ENCODE measurements at places on chromosomes 1 and 21.

DNA sequence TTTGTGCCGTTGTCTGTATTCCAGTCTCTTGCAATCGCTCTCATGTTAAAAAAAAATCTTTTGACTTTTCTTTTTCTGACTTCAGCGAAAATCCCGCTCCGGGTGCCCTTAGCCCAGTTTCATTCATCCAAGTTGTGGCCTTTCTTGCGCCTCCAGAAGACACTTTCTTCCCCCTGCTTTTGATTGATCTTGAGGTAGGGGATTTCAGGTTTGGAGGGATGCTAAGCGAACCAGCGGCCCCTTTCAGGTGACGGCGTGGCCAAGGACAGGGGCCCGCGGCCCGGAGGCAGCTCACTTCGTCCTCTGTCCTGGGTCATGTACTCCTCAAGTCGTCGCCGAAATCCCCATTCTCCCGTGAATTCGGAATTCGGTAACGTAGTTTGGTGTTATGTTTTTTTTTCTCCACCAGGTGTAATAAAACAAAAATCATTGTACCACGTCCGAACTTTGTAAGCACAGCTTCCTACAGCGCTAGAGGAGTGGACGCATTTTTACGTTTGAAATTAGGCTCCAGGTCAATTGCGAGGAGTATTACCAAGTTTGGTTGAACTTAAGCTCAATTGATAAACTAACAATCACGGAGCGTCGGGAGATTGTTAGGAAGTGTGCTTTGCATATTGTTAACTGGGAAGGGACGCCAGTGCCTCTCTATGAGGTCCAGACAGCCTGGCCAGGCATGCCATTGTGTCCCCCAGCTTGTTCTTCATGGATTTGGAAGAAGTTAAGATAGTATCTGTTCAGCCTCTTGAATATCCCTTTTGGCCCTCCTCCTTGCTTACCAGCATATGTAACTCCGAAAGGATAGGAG lies 1.1 kb downstream of the MRPS6 start:
- no peak for DNase-seq

- DNase-seq: no peak
Measured at GRCh38 chr1:44848456-44849181, 5.6 kb upstream of the PTCH2 start.

- DNase-seq: no peak
Measured at GRCh38 chr1:202644219-202645096, 65.8 kb downstream of the SYT2 start.

DNA sequence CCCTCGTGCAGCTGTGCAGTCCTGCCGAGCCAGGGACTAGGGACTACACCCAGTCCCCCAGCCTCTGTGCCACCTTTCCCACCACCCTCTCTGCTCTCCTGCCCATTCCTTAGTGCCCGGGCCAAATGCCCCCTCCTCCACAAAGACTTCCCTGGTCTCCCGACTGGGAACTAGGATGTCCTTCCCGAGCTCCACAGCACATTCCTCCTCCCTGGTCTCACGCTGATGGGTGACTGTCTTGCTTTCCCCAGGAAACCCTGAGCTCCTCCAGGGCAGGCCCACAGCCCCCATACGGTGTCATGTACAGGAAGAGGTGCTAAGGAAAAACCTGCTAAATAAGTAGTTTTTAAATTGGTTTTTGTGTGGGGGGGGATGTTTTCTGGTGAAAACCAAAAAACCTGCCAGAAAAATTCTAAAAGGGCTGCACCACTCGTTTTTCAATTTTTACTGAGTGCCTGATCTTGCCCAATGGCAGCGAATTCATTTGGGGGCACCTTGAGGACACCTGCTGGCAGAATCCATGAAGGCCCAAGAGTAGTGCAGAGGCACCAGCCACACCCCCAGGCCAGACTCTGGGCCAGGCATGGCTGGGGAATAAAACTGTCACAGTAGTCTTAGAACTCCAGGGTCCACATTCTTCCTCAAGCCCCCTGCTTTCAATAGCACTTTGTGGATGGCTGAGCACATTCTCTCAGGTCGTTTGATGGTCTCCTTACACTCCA lies 50.4 kb downstream of the GLIS1 start:
- DNase-seq: no peak

GRCh38 chr1:32538887-32539583 lies at the start of gene ZBTB8A:
TSS of gene ZBTB8A (plus strand) at chr1:32539427. CDS start at chr1:32592932, 53,505 bp downstream.
- peak; percentile 24 for DNase-seq

DNA sequence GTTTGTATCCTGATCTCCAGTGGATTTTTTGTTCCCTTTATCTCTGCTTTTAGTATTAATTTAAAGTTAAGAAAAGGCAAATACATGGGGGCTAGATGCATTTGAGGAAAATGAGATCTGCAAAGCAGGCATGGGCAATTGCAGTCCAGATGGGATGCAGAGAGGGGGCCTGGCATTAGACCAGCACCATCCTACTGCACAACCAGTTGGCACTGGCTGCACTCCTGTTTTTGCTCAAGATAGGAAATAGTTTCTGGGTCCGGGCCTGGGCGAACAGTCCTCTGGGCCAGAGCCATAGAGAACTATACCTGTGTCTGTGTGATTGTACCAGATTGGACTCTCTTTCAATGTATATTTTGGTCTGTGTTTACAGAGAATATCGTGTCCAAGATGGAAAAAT lies 34.0 kb upstream of the LEPR start:
- DNase-seq: no peak
